ENCODE measurements at places on chromosomes 13 and 19. TPM values are rescaled to one million over a fixed set of nuclear protein-coding genes. Genes with fewer than 3 reads are reported as not detected.

DNA sequence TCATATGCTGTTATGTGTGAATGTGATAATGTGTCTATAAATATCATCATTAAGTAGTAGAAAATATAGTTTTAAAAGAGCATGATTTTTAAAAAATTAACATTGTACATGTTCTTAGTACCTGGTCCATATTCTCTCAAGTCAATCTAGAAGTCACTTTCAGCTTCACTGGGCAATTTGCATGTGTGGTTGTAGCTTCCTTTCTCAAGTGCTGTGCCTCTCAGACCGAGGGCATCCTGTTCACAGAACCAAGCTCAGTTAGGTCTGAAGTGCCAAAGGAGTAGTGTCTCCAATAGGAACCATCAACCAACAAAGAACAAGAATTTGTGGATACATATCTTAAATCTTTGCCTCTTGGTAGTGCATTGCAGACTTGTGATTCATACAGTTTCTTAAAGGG lies 541.8 kb upstream of the SLC10A2 start:
- H3K36me3 ChIP-seq = no peaks in the 10 kb centered on the region
- H3K4me1 ChIP-seq = no peaks in the 10 kb centered on the region
- H3K27me3 ChIP-seq = no peaks in the 10 kb centered on the region
- H3K4me3 ChIP-seq = no peak overlapping the region
- no peak overlapping the region for H3K27ac ChIP-seq
- no peak for DNase-seq

- H3K4me1 ChIP-seq = no peaks in the 10 kb centered on the region
- H3K36me3 ChIP-seq = no peaks in the 10 kb centered on the region
- no peak overlapping the region for H3K4me3 ChIP-seq
- no peak overlapping the region for H3K27ac ChIP-seq
Measured at GRCh38 chr13:98783856-98784478, 31.5 kb upstream of the SLC15A1 start.

- no peaks in the 10 kb centered on the region for H3K27me3 ChIP-seq
- H3K4me3 ChIP-seq = no peak overlapping the region
- no peak overlapping the region for H3K27ac ChIP-seq
- DNase-seq = no peak
- H3K36me3 ChIP-seq = no peaks in the 10 kb centered on the region
Measured at GRCh38 chr19:29275266-29275665, 62.3 kb upstream of the UQCRFS1 start.

Gene PRR22
- total RNA-seq = 4.7 TPM
